ENCODE measurements at places on chromosomes 16 and 17. TPM values are rescaled to one million over a fixed set of nuclear protein-coding genes. Genes with fewer than 3 reads are reported as not detected.

- peaks cover 9% of the 10 kb centered on the region for H3K4me1 ChIP-seq
- H3K4me3 ChIP-seq = peak within 1 kb of the TSS; percentile 66
- no peaks in the 10 kb centered on the region for H3K27me3 ChIP-seq
- H3K36me3 ChIP-seq = no peaks in the 10 kb centered on the region
Observed at GRCh38 chr17:17972126-17972951, at the start of the genes DRC3 and TOM1L2. TSS of gene DRC3 (plus strand) at chr17:17972862. CDS start at chr17:17977599, 4,737 bp downstream. TSS of gene TOM1L2 (minus strand) at chr17:17972400. CDS start at chr17:17972313, 87 bp downstream.

GRCh38 chr16:27463741-27464591 lies 62.0 kb downstream of the IL21R start:
- DNase-seq = no peak
- no peak overlapping the region for H3K27ac ChIP-seq
- peaks cover 84% of the 10 kb centered on the region for H3K36me3 ChIP-seq
- H3K4me3 ChIP-seq = no peak overlapping the region

DNA sequence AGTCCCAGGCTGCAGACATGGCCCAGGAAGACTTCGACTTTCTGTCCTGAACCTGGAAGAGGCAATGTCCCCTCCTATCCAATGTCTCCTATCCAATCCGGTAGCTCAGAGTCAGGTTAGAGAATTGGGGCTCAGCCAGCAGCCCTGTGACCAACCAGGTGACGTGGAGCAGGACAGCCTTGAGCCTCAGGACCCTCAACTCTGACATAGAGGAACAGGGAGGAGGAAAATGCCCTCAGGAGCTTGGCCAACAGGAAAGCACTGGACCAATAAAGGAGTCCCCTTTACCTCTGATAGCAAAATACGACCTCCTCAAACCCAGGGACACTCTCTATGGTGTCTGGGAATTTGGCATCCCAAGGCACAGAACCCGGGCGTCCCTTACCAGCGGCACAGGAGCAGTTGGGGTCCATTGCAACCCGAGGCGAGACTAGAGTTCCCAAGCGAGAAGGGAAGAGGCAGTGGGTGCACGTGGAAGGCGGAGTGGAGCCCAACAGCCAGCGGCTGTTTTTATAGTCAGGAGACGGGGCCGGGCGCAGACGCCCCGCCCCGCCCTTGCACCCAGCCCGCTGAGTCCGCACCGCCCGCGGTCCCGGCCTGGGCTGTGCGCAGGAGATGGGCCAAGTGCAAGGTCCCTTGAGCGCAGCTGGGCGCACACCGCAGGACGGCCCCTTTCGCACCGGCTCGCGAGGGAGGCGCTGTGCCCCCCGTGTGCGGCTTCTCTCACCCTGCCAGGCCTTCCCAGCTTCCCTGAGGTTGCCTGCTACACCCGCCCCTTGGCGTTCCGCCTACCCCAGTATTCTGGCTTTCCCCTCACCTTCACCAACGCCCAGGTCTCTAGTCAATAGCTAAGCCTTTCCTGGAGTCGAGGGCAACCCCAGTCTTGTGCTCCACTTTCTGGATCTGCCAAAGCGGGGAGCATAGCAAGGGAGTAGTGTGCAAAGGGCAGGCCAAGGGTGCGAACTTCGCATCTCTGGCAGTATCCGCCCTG lies at the start of gene MT1G:
Gene MT1G, minus strand, starts transcription at position 485 of the 991 bp plus-strand sequence. Its CDS starts 72 bp downstream, at position 413.
- H3K4me1 ChIP-seq = peaks cover 13% of the 10 kb centered on the region
- H3K36me3 ChIP-seq = no peaks in the 10 kb centered on the region
- H3K27ac ChIP-seq = no peak within 1 kb of the TSS
- H3K27me3 ChIP-seq = peaks cover 71% of the 10 kb centered on the region

The HEXD gene
- total RNA-seq = 3.8 TPM

The PDE6G gene
- total RNA-seq = not detected
